Neural crest cell (in vitro differentiated cells): ENCODE measurements at places on chromosomes 7 and 10.

- no peak for DNase-seq
Measured at GRCh38 chr7:73503229-73503628, 18.9 kb downstream of the BAZ1B start.

DNA sequence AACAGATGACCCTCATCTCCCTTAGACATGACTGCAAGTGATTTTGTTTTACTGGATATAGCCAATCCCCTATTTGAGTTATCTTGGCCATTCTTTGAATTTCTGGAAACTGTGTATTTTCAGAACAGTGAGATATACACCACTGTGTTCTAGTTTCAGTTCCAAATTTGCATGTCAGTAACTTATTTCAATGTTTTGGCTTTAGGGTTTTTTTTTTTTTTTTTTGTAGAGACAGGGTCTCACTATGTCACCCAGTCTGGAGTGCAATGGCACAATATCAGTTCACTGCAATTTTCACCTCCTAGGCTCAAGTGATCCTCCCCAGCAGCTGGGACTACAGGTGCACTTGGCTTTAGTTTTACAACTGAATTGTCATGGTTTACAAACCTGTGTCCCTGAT lies 67.2 kb downstream of the ATAD1 start:
- DNase-seq: no peak

DNA sequence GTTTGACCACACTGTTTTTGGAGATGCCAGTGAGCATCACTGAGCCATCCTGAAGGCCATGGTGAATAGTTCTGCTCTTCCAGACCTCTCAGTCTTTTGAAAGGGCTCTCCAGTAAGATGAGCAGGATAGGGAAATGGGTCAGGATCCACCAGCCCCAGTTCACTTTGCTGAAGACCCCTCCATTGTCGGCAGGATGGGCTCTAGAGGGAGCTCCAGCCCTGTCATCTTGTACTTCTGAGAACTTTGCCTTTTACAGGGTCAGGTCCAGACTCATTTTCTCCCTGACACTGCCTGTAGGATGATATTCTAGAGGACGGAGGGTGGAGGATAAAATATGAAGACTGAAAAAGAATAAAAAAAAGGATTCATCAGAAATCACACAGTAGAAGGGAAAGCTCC lies 13.1 kb downstream of the LHFPL3 start:
- no peak for DNase-seq

GRCh38 chr10:11434324-11434723 lies 177.1 kb downstream of the USP6NL start:
- DNase-seq: no peak

GRCh38 chr10:132885451-132886210 lies 56.7 kb downstream of the CFAP46 start:
- no peak for DNase-seq

DNA sequence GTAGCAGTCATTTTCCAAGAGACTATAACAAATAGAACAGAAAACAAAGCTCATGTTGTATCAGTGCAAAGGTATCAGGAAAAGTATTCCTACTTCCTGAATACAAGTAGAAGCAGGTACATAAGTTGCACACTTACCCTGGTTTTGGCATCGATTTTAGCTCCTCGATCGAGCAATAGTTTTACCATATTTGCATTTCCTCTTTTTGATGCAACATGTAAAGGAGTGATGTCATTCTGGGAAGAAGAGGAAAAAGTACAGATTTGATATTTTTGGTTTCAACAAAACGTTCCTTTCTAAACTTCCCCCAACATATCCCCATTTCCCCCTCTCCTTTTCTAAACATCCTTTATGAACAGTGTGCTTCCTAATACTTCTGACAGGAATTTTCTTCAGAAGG lies 155.1 kb downstream of the ANK3 start:
- DNase-seq: no peak

DNA sequence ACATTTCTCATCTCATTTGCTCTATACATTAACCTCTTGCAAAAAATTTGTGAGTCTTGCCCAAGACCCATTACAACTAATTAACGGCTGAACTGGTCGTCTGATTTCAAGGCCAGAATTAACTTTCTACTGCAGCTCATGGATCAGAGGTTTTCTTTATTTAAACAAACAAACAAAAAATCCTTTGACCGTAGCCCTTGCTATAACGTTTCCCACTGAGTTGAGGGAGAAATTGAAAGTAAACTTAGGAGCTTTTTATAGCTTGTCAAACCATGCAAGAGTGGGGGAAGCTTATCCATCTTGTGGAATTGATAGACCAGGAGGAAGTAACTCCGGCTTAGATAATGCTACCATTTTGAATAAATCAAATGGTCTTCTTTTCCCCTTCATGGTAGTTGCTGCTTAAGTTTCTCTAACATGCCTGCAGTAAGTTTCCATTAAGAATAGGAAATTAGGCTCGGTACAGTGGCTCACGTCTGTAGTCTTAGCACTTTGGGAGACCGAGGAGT lies 3.3 kb downstream of the SRGN start:
- DNase-seq: no peak

DNA sequence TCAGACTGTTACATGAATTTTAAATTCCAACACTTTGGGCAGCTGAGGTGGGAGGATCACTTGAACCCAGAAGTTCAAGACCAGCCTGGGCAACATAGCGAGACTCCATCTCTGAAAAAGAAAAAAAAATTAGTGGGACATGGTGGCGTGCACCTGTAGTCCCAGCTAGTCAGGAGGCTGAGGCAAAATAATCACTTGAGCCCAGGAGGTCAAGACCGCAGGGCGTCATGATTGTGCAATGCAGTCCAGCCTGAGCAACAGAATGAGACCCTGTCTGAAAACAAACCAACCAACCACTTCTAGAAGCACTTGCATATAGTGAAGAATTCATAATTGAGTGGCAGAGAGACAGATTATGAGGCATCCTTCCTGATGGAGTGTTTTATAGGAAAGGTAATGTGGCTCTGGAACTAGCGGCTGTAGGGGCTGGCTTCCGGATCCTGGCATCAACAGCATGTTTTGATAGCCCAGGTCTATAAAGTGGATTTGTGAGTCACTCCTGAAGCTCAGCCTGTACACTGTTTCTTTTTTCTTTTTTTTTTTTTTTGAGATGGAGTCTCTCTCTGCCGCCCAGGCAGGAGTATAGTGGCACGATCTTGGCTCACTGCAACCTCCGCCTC lies 40.3 kb upstream of the RSBN1L start:
- DNase-seq: no peak

DNA sequence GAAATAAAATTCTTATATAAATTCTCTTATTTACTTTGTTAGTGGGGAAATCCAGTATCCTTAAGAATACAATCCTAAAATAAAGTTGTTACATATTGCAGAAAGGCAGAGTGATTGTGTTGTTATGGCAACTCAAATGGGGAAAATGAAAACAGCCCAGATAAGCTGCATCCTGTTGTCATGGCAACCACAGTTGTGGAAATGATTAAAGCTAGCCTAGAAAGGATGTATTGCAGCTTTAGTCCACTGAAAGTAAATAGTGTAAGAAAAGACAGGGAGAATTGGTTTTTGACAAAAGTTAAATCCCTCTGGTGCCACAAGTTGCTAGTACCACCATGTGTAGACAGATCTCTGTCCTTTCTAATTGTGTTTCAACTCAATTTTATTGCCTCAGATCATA lies 43.2 kb downstream of the BTRC start:
- DNase-seq: no peak

DNA sequence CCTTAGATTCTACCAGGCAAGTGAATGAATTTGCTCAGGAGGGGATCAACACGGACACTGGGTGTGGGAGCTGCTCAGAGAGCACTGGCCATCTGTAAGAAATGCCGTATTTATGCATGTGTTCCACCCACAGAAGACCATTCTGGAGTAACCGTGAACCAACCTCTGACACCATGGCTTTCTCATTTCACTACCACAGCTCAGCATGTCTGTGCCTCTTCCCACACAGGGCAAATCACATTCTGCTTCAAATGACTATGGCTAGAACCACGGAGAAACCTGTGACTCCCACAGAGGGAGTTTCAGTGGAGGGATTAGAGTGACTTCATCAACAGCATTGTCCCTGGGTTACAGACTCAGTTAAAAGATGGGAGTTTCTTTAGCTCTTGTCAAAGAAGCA lies 893.4 kb downstream of the XPNPEP1 start:
- DNase-seq: no peak

GRCh38 chr10:126902157-126902556 lies 3.1 kb upstream of the DOCK1 start:
- no peak for DNase-seq

DNA sequence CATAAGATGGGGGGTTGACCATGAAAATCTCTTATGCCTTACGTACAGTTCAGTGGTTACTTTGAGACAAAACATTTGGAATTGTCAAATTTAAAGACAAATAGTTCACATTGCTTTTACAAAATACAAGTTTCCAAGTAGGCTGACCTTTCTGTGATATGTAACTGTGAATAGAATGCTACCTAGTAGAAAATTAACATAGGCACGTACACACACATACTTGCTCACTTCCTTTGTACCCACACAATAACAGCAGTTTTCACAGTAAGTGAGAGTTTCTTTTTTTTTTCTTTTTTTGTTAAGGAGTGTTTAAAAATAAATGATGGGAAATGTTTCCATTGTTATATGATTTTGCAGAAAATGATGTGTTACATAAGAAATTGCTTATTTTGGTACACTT lies 53.3 kb upstream of the SP8 start:
- DNase-seq: no peak

GRCh38 chr10:123743441-123744223 lies 77.5 kb downstream of the GPR26 start:
- no peak for DNase-seq

GRCh38 chr7:148865283-148865682 lies 18.8 kb downstream of the EZH2 start:
- no peak for DNase-seq

- no peak for DNase-seq
Measured at GRCh38 chr10:104450954-104451353, 97.3 kb downstream of the CFAP58 start.

DNA sequence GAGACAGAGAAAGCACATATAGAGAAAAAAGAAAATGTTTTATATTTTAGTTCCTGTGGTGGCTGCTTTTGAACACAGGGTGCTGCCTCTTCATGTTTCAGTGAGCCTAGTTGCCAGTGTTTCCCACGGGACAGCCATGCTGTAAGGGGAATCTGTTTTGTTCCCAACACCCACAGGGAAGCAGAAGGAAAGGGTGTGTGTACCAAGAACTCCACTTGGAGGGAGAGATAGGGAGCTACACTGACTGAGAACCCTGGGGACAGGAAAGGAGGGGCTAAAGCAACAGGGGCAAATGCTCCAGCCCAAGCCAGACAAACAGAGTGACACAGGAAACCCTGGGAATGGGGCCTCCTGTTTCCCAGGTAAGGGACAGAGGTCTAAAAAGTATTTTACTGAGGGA lies 40.2 kb downstream of the FRMPD2 start:
- no peak for DNase-seq

DNA sequence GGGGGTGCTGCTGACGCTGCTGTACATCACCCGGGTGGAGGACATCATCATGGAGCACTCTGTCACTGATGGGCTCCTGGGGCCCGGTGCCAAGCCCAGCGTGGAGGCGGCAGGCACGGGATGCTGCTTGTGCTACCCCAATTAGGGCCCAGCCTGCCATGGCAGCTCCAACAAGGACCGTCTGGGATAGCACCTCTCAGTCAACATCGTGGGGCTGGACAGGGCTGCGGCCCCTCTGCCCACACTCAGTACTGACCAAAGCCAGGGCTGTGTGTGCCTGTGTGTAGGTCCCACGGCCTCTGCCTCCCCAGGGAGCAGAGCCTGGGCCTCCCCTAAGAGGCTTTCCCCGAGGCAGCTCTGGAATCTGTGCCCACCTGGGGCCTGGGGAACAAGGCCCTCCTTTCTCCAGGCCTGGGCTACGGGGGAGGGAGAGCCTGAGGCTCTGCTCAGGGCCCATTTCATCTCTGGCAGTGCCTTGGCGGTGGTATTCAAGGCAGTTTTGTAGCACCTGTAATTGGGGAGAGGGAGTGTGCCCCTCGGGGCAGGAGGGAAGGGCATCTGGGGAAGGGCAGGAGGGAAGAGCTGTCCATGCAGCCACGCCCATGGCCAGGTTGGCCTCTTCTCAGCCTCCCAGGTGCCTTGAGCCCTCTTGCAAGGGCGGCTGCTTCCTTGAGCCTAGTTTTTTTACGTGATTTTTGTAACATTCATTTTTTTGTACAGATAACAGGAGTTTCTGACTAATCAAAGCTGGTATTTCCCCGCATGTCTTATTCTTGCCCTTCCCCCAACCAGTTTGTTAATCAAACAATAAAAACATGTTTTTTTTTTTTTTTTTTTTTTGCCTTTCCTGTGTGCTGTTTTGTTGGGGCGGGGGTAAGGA lies 55.8 kb downstream of the TSPAN15 start:
- DNase-seq: no peak

DNA sequence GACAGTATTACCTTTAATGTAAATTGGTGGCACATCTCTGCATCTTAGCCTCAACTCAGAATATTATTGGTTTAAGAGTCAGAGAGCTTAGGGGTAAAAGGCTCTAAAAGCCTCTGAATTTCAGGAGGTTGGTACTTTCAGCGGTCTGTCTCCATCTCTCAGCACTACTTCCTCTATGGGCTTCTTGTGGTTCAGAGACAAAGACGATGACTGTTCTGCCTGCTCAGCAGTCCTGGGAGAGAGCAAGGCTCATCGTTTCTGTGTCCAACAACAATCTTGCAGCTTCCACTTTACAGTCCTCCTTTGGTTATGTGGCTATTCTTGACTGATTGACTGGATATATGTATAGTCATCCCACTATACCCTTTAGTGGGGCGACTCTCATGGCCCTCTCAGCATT lies 394.7 kb downstream of the AUTS2 start:
- no peak for DNase-seq

GRCh38 chr10:30842894-30843293 lies 188.8 kb downstream of the ZNF438 start:
- DNase-seq: no peak

- no peak for DNase-seq
Measured at GRCh38 chr7:12783421-12784095, 96.1 kb downstream of the ARL4A start.
